Fibroblast of skin of left biceps (primary cell): ENCODE measurements at places on chromosomes 16 and 17.

- peak; percentile 38 for DNase-seq
Measured at GRCh38 chr17:35312790-35313711, 60.4 kb downstream of the SLFN11 start.

GRCh38 chr17:77256710-77257109 lies 115.9 kb downstream of the SEC14L1 start:
- DNase-seq, result no peak

DNA sequence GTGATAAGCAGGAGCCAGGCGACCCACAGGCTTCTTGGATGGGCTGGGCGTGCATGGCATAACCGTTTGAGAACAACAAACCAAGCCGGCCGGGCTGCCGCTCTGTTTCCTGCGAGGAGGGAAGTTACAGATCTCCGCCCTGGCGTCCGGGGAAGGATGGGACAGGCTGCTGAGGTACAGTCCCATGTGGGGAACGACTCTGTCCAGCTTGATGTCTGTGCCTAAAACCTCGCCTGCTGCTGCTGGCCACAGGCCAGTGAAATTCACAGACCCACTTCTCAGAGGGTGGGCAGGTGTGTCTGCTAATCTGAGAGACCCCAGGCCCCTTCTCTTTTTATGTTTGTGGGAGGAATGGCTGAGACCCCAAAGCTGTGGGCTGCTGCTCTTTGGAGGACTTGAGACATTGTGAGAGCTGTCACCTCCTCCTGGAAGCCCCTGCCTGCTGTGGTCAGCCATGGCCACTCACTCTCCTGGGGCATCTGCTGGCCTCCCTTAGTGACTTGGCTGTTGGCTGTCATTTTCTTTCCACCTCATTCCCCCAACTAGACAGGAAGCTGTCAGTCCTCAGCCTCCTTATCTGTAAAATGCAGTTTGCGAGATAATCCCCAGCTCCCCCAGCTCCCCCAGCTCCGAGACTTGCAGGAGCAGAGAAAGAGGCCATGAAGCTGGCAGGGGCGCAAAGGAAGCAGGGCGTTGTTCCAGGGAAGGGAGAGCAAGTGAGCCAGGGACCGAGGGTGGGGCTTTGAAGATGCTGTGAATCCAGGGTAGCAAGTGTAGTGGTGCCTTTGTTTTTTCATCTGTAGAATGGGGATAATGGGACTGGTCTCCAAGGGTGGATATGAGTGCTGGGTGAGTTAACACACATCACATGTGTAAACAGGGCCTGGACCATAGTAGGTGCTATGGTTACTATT lies 51.0 kb downstream of the CMIP start:
- DNase-seq, result no peak

GRCh38 chr16:1812732-1813163 lies 13.9 kb downstream of the HAGH start:
- no peak for DNase-seq

DNA sequence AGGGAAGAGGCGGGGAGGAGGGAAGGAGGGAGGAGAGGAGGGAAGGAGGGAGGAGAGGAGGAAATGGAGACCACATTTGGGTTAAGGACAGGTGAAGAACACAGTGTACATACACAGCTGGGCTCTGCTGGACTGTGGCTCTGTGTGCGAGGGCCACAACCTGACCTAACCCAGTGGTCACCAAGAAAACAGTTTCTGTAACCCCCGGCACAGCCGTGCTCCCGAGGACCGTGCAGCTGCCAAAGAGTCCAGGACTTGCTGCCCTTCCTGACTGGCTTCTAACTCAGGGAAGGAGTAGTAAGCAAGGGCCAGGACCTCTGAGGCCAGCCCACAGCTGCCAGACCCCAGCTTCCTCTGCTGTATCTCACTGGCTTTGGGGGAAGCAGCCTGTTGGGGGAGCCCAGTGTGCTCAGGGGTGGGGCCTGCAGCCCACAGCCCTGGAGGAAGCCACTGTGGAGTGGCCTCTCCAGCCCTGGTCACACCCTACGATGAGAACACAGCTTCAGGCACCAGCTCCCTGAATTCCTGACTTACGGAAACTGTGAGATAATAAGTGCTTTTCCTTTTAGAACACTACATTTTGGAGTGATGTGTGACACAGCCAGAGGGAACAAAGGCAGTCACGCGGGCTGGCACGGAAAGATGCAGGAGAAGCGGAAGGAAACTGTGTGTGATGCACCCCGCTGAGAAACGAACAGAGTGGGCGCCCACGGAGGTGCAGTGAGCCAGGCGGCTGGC lies 32.3 kb downstream of the SLC7A5 start:
- DNase-seq, result no peak

DNA sequence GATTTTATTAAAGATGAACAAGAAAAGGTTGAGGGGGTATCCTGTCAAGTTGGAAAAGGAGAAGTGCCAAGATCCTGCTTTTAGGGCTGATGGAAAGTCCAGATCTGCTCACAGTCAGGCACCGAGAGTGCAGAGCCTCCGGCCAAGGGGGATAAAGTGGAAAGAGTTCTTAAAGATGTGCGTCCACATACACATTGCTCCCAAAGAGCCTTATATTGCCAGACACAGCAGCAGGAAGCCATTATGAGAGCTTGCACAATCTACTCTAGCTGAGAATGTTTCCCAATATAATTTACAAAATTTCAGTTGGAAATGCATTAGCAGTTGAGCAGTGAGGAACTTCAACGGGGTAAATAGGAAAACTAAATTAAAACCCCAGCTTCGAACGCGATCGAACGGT lies 95.6 kb downstream of the SALL1 start:
- no peak for DNase-seq

- no peak for DNase-seq
Measured at GRCh38 chr17:73292031-73292531, 19.7 kb downstream of the CDC42EP4 start.

GRCh38 chr16:21117567-21117966 lies 33.1 kb downstream of the DNAH3 start:
- DNase-seq, result no peak

DNA sequence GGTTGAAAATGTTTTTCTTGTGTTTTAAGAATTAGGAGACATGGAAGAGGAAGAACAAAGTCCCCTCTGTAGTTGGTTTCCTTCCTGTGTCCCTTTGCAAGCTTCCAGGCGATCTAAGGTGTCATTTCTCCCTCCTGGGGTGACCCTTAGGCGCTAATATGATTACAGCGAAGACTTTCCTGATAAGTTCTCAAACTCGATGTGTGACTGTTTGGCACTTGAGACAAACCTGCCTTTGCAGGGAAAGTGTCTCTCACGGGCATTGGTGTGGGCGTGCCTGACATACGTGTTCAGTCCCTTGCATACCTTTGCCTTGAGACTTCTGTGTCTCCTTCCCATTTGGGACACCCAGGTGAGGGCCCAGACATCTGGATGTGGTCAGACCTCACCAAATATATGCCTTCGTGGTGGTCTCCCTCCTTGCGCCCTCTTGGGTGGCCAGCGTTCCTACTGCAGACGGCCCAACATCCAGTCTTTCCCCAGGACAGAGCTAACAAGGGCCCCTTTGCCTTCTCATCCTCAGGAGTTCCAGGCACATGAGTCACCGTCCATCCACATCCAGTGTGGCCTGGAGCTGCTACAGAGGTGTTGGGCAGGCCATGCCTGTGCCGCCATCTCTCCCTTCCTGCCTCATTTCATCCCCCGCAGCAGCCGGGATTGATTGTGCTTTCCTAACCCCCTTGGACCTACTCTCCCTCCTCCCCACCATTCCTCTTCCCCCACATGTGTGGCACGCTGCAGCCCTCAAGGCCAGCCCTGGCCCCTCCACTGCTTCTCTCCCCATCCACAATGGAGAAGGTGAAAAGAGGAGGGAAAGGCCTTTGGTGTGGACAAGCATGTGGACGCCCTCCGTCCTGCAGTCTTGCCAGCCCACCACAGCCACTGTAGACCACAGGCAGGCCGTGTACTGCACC lies 3.1 kb upstream of the JPT2 start:
- no peak for DNase-seq

- DNase-seq, result no peak
Measured at GRCh38 chr17:35765756-35766488, 5.2 kb downstream of the C17orf50 start.

GRCh38 chr17:55487695-55488432 lies 23.4 kb downstream of the SMIM36 start:
- DNase-seq, result no peak

- DNase-seq, result no peak
Measured at GRCh38 chr16:67865318-67865717, 7.5 kb upstream of the EDC4 start.

DNA sequence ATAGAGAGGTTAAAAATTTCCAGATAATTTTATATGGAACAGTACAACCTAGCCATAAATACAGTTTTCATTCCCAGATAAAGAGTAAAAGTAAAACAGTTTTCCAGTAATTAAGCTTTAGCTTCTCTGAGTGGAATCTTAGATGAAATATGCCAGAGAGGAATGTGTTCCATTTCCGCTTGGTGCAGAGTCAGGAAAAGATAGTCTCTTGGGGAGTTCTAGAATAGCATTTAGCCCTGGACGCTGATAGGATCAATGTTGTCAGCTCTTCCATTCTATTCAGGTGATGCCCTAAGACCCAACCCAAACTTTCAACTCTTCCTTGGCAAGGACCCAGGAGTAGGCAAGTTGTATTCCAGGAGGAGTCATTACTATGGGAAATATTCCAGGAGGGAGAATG lies 30.9 kb upstream of the ABCA3 start:
- no peak for DNase-seq

DNA sequence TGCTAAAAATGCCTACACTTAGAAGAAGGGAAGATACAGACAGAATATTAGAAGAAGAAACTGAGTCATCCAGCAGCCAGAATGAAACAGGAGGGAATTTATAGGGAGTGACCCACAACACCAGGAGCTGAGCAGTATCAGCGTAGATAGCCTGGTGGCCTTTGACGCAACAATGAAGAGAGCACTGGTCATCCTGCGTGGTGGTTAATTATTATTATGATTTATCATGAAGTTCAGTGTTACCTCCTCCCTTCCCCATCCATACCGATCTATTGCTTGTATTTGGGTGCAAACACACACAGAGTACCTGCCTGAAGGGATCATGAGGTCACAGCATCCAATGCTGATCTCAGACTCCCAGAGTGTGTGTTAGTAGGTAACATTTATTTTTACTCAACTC lies 38.5 kb downstream of the ERCC4 start:
- no peak for DNase-seq

DNA sequence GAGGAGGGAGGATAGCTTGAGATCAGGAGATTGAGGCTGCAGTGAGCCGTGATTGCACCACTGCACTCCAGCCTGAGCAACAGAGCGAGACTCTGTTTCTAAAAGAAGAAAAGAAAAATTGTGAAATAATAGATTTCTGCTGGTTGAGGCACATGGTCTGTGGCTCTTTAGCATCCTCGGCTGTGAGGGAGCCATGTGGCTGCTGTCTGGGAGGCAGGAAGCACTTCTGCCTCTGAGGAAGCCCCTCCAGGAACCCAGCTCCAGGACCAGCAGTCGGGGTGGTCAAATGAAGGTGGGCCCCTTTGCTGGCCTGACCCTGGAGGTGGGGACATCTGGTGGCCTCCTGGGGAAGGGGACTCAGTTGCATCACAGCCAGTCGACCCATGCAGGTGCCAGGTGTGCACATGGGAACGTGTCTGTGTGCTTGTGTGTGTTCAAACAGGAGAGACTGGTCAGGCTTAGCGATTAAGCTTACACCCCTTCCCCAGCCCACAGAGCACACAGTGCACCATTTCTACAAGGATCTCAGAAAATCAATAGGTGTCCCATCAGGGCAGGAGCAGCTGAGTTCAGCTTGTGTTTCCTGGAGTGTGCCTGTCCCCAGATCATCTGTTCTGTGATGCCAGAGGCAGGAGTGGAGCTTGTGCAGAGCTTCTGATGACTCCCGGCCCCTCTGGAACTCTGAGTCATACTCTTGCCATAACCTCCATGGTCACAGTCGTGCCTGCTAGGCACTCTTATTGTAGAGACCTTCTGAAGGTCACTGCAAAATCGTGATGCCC lies 24.3 kb upstream of the MGAT5B start:
- no peak for DNase-seq

GRCh38 chr17:21318439-21318838 lies 33.9 kb downstream of the MAP2K3 start:
- no peak for DNase-seq

- DNase-seq, result no peak
Measured at GRCh38 chr17:29190039-29190438, 9.8 kb upstream of the MYO18A start.

DNA sequence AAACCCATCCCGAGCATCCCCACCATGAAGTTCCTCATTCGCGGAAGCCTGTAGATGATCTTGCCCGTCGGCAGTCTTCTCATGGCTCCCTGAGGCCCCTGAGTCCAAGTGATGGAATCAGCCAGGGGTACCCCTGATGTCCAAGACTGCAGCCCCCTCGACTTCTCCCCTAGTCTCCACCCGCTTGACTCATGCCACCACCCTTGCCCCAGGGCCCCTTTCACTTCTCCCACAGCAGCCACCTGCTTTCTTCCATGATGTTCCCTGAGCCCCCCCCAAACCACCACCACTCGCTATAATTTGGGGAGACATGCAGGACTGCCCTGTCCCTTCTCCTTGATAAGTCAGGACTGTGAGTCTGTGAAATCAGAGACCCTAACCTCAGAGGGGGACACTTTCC lies 11.4 kb downstream of the BEAN1 start:
- no peak for DNase-seq

GRCh38 chr17:78184351-78184750 lies 2.5 kb downstream of the TK1 start:
- no peak for DNase-seq

DNA sequence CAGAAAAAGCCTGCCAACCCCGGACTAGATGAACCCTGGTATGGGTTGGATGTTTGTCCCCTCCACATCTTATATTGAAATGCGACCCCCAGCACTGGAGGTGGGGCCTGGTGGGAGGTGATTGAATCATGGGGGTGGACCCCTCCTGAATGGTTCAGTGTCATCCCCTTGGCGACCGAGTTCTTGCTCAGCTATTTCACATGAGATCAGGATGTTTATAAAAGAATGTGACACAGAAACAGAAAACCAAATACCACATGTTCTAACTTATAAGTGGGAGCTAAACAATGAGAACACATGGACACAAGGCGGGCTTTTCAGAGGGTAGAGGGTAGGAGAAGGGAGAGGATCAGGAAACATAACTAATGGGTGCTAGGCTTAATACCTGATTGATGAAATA lies 576.0 kb upstream of the HSBP1 start:
- no peak for DNase-seq

DNA sequence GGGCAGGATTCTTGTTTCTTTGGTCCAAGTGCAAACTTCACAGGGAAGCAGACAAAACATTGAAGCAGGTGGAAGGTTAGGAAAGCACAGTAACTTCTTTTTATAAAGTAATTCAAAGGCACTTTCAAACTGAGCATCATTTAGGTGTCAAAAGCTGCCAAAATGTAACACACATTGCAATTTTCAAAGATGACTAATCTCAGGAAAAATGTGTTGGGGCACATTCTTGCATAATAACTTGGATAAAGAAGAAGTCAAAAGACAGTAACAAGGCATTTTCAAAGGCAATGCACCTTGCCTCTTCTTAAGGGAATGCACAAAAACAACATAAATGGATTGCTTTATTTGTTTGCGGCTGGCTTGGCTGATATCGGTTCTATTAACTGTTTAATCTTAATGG lies 3.6 kb downstream of the KCNJ2 start:
- no peak for DNase-seq
